COR-L47 (cell line): ENCODE measurements at places on chromosomes 2 and 18.

DNA sequence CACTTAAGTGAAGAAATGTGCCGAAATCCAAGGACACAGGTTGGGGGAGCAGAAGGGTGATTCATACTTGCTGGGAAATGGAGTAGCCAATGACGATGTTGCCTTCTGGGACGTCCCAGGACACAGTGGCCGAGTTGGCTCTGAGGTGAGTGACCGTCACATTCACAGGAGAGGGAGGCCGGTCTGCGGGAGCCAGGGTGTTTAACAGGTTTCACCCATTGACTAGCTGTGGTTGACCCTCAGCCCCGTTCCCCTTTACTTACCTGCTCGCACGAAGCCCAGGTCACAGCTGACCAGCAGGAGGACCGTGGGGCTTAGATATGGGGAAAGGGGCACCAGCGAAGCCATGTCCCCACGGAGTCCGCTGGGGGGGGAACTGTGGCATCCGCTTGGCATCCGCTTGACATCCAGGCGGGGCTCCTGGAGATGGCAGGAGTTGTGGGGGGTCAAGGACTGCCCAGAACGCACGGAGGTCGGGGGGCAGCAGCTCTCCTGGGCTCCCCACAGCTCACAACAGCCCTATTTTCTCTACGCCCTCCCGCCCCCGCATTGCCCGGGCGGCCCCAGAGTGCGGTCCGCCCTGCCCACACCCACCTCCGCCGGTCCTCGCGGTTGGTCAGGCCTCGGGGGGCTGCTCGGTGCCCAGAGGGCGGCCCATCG lies 586 bp downstream of the FNDC4 start:
- no peak for DNase-seq

- DNase-seq: no peak
Measured at GRCh38 chr2:121390082-121390692, 105.2 kb upstream of the TFCP2L1 start.

GRCh38 chr2:111663471-111664274 lies 220.3 kb downstream of the ANAPC1 start:
- no peak for DNase-seq

GRCh38 chr2:181948227-181948626 lies 37.4 kb upstream of the PPP1R1C start:
- DNase-seq: no peak

- DNase-seq: no peak
Measured at GRCh38 chr2:60826111-60826510, 55.3 kb upstream of the REL start.
